T47D (cell line): ENCODE measurements at places on chromosomes 6 and 20.

- no peak for DNase-seq
Observed at GRCh38 chr20:23647346-23647745, 9.6 kb upstream of the CST3 start.

DNA sequence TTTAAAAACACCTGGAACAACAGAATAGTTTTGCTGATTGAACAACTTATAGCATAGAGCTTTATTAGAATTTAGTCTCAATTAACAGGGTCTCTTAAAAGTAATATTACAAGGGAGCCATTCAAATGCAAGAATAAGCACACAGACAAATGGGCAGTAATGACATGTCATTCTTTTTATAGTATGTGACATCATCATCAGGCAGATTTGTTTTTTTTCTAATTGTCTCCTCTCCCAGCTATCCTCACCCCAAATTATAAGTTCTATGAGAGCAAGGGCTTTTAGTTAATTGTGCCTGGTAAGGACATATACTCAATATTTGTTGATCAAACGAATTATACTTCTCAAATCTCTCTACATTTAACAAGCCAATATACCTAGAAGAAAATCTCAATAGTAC lies 11.0 kb downstream of the PGM3 start:
- DNase-seq = no peak

- DNase-seq = no peak
Observed at GRCh38 chr6:79872986-79873385, 74.4 kb downstream of the ELOVL4 start.

DNA sequence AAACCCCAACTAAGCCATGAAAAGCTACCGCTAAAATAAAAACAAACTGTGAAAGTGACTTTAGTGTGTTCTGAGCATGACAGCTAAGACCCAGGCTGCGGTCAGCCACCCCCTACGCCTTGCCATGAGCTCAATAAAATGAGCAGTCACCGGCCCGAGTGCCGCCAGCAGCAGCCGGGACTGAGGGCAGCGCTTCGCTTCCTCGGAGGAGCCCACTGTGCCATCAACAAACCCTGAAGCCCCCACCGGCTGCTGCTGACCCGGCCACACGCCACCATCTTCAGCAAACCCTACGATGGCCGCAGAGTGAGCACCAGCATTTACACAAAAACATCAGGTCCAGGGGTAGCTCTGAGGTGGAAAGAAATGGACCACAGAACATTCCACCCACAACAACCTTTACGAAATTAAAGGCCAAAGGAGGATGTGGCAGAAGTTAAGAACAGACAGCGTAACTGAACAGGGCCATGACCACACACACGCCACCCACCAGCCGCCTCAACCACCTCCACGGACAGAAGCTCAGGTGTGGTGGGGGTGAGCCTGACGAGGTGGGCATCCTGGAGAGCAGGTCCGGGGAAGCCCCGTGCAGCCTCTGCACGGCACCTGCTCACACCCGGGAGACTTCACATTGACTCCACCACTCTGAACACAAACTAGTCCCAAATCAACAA lies 67.0 kb downstream of the THBS2 start:
- DNase-seq = no peak

DNA sequence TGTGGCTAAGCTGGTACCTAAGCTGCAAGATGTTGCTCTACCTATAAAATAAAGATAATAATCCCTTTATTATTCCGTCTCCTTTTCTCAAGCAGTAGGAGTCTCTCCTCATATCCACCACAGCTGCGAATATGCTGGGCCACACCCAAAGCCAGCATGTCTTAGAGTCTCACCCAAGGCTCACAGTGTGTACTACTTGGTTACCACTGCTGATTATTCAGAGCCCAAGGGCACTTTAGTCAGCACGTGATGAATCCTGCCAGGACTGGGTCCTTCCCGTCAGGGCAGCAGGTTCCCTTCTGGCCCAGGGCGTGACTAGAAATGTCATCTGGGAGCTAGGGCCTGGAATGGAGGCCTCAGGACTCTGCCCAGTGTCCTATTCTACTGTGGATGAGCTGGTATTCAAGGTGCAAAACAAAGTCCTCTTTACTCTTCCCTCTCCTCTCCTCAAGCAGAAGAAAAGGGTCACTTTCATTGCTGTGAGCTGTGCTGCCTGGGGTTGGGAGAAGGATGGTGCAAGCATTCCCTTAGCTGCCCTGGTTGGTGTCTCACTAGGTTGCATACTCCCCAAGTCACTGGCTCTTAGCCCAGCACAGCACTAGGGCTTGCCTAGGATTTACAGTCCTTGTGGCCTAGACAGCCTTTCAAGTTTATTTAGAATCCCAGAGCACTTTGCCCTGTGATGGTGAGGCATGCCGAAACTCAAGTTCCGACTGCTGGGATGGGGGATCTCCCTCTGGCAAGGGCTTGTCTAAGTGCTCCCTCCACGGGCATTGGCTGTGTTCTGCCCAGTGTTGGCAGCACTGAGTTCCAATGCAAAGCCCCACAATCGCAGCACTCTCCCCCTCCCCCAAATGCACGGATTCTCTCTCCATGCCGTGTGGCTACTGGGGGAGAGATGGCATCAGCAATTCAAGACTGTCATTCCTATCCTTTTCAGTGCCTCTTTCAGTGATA lies 320.2 kb downstream of the BTBD9 start:
- no peak for DNase-seq

DNA sequence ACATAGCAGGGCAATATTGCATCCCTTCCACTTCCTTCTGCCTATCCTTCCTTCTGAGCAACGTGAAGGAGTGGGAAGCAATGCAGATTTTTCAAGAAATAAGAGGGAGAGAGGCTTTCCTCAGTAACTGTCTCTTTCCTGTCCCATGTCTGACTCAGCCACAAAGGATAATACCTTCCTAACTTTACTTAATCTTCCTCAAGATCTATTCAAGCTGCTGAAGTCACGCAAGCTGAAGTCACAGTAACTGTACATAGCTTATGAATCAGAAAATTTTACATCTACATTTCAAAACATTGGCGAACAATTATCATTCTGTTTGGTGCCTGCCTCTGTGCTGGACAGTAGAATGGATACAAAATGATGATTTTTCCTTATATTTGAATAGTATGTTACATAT lies 86.4 kb upstream of the POU3F2 start:
- no peak for DNase-seq

- no peak for DNase-seq
Observed at GRCh38 chr20:36394340-36394965, 88.3 kb downstream of the DLGAP4 start.

- DNase-seq = no peak
Observed at GRCh38 chr6:28137505-28137981, 4.1 kb upstream of the ZKSCAN8 start.

DNA sequence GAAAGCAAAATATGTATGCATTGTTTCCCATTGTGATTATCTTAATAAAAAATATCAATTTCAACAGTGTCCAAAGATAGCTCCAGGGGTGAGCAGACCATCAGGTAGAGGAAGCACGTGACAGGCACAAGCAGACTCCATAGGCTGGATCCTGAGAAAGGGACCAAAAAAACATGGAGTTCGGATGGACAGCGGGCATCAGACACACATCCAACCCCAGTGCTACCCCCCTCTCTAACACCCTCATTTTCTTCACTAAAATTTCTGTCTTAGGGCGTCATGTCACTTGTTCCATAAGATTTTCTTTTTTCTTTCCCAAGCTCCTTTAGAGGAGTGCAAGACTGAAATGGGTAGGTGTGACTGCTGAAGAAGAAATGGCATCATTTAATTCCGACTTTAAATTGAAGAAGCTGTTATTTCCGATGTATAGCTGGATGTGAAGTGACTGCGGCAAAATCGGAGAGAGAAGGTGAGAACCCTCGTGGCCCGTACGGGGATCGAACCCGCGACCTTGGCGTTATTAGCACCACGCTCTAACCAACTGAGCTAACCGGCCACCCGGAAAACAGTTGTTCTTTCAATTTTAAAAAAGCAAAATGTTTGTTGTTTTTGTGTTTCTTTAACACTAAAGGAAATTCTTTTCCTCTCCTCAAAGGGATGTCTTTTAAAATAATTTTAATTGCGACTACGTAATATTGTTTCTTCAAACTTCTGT lies 10.3 kb upstream of the PRSS16 start:
- DNase-seq = peak; percentile 29

DNA sequence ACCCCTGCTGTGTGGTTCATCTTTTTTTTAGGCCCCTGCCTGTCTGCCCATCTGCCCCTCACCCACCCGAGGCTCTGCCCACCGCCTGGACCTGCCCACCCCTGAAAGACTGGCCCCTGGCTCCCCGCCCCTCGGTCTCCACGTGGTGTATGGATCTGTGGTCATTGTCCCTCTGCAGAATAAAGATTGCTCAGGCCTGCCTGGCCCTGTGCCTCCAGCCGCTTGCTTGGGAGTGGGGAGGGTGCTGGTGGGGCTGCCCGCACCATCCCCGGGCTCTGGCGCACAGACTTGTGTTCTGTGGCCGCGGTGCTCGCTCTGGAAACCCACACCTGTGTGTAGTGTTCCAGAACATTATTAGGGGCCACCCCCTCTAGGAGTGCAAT lies 1.6 kb downstream of the MAP1LC3A start:
- no peak for DNase-seq

DNA sequence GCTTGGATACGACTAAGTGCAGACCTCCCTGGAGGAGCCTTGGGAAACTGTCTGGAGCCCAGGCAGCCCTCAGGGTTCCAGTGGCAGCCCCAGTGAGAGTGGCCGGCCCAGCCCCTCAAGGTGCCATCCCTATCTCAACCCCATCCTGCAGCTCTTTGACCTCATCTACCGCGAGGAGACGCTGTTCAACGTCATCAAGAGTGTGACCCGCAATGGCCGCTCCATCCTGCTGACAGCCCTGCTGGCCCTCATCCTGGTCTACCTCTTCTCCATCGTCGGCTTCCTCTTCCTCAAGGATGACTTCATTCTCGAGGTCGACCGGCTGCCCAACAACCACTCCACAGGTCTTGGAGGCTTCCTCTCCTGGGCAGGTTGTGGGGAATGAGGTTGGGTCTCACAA lies 20.7 kb downstream of the UQCC2 start:
- no peak for DNase-seq

- no peak for DNase-seq
Observed at GRCh38 chr6:74756923-74757322, 448.9 kb downstream of the COL12A1 start.

GRCh38 chr20:61694682-61695081 lies 371.0 kb downstream of the TAF4 start:
- DNase-seq = no peak
